ENCODE measurements at places on chromosomes 16 and 17. TPM values are rescaled to one million over a fixed set of nuclear protein-coding genes. Genes with fewer than 3 reads are reported as not detected.

The GRB7 gene
- not detected for total RNA-seq

The MYL4 gene
- total RNA-seq: 61.9 TPM

The ABCA10 gene
- not detected for total RNA-seq

The ALDOC gene
- total RNA-seq: 0.18 TPM

The TEX19 gene
- total RNA-seq: 1.0 TPM

All from SJCRH30 (cell line).